ENCODE measurements at places on chromosomes 2 and 18.

DNA sequence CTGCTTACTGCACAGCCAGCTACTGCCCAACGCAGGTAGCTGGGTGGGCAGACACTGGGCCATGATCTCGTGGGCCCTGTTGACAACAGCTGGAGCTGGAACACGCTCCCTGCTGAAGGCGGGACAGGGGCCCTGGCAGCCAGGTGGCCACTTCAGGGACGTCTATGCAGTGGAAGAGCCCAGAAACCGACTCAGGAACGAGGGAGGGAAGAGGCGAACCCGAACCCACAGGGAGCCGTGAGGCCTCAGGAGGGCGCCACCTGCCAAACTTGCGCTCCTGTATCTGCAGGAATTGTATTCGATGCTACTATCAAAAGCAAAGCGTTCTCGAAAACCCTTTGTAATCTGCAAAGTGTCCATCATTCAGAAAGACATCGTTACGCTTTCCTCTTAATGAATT, 198.4 kb downstream of the EIPR1 start:
- no peak for DNase-seq

DNA sequence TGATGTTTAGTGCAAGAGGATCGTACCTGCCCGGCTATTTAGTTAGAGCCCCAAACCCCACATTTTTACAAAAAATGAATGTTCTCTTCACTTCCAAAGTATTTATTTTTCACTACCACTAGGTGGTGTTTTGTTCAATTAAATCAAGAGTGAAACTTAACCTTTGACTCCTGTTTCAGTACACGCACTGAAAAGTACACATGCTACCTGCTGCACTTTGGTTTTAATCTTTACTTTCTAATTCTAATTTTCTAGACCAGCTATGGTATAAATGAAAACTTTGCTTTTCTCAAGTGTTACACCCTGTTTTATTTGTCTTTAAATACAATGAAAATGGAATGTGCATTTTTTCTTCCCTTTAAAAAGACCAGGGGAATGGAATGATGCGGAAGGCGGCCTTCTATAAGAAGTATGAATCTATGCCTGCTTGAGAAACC, 31.4 kb upstream of the CHN1 start:
- no peak for DNase-seq

DNA sequence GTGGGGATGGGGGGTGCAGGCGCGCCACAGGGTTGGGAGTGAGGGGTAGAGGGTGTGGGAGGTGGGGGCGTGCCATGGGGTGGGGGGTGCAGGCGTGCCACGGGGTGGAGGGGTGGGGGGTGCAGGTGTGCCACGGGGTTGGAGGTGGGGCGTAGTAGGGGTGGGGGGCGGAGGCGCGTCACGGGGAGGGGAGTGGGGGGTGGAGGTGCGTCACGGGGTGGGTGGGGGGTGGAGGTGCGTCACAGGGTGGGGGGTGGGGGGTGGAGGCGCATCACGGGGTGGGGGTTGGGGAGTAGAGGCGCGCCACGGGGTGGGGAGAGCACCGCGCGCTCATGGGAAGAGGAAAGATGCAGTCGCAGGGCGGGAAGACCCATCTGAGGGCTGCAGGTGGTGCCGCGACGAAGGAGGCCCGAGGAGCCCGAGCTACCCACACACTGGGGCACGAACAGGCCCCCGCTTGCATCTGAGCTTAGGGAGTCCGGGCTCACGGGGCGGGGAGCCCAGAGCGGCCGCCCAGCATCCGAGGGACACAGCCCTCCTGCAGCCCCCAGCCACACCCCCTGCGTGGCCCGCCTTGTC, 37.5 kb downstream of the SNED1 start:
- DNase-seq = peak; percentile 39

DNA sequence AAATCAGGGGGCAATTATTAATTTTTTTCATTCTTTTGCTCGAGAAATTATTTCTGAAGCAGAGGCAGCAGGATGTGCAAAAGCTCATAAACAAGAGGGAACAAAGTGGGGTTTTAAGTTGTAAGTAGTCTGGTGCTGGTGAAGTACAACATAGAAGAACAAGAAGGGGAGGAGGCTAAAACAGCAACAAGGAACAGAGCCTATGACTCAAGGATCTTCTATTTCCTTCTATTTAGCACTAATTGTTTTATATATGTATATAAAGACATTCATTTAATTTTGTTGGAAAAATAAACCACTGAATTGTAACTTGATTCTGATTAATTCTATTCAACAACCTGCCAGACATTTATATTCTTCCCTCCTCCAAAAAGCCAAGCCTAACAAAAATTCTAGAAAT, 35.0 kb downstream of the YES1 start:
- DNase-seq = no peak

DNA sequence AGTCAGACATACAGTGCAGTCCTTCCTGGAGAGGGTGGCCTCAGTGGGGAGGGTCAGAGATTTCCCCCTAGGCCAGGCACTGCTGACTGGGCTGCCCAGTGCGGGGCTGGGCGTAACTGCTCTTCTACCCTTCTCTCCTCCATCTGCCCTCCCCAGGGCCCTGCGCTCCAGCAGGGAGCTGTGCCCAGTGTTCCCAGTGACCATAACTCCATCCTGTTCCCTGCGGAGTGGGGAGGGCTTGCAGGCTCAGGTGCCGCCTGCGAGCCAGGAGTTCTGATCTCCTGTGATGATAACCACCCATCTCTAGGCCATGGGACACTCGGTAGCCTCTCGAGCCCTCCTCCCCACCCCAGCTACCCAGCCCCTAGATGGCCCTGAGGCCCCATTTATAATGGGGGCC, 107.6 kb downstream of the SMAD7 start:
- DNase-seq = no peak

DNA sequence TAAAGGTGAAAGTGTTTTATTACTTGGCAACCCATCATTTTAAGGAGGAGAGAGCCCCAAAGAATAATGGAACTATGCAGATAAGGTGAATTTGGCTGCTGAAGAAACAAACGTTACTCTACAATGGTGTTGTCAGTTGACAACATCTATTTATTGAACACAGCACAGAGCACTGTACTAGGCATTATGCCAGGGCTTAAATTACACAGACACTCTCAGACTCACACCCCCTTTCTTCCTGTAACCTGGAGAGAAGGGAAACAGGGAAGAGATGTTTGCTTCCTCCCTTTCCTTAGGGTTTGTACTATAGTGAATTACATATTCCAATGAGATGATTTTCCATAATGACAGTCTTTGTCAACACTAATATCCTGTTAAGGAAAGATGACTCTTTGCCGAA, 94.0 kb upstream of the ATP5MC3 start:
- DNase-seq = no peak

GRCh38 chr2:116467243-116467642, 1347.2 kb upstream of the DDX18 start:
- DNase-seq = no peak

- DNase-seq = no peak
These were observed 899.7 kb upstream of the VRK2 start for GRCh38 chr2:57146951-57147350.

- DNase-seq = no peak
These were observed 175.3 kb upstream of the THUMPD2 start for GRCh38 chr2:39954346-39954745.

DNA sequence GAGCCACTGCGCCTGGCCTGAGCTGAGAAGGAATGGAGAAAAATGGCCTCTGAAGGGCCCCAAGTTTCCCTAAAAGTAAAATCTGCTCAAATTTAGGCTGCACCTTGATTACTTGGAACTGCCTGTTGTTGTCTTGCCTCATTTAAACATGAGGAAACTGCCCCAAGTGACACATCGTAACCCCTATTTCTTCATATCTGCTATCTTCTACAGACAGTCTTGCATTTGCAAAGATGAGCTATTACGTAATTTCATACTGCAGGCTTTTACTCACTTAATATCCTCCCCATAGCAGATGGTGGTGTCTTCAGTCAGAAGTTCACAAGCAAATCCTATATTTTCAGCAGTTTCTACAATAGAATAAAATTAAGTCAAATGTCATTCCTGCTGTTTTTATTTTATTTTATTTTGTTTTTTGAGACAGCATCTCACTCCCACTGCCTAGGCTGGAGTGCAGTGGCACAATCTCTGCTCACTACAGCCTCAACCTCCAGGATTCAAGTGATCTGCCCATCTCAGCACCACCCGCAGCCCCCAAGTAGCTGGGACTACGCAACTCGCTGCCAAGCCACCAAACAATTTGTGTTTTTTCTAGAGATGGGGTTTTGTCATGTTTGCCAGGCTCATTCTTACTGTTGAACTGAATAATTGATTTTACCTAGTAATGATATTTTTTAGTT, 45.3 kb upstream of the NARS1 start:
- no peak for DNase-seq

DNA sequence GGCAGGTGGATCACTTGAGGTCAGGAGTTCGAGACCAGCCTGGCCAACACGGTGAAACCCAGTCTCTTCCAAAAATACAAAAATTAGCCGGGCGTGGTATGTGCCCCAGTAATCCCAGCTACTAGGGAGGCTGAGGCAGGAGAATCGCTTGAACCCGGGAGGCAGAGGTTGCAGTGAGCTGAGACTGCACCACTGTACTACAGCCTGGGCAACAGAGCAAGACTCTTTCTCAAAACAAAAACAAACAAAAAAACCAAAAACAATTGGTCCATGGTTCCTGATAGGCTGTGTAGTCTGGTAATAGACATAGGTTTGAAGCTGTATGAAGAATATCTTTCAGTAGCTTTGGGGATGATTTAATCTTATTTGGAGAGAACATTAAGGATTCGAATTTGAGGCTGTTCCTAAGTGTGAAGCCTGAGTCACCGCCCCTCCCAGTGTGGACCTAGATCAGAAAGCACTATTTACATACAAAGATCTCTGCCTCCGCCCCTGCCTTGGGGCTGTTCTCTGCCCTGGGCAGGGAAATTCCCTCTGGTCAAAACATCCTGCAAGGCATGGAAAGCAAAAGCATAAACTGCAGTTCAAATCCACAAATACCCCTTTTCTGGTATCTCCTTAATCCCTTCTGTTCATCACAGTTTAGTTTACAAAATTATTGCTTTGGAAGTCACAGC, 52.8 kb upstream of the PMAIP1 start:
- DNase-seq = no peak

DNA sequence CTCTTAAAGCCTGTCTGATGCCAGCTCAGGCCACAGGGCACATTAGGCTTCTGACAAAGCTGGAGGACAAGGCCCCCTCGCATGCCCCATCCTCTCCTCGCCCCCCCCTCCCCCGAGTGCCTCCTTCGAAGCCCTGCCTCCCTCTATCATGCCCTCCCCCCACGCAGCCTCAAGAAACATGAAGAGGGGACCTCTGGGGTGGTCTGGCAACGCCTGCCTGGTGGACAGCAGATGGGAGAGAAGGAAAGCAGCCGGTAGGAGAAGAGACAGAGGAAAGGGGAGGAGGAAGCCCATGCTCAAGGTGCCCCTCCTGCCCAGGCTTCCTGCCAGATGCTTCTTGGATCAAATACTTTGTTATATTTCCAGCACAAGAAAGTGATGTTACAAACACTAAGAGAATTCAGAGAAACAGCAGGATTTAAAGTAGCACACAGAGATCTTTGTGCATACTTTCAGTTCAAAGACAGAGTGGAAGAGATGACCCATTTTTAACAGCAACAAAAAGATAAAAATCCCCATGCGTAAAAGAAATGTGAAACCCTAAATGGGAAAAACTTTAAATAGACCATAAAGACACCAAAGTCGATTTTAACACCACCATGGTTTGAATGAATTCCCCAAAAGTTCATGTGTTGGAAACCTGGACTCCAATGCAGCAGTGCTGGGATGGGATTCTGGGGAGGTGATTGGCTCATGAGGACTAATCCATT, 19.0 kb downstream of the BOK start:
- no peak for DNase-seq

DNA sequence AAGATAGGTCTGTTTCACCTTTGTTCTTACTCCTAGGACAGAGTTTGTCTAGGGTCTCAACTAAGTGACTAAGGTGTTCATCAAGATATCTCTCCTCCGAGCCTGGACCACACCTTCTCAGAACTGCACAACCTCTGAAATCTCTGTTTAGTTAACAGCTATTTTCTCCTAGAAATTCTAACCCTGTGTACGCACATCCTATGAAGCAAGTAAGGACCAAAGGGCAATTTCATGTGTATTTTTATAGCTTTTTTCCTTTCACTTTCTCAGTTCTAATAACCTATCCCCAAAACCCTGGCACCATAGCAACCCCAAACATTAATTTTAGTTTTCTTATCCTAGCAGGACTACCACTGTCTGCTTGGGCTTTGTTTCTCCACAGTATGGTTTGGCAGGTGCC, 59.1 kb downstream of the PTPN4 start:
- no peak for DNase-seq

GRCh38 chr18:13276530-13277520, 58.3 kb downstream of the LDLRAD4 start:
- peak; percentile 65 for DNase-seq

GRCh38 chr2:7860693-7861092, 821.2 kb upstream of the ID2 start:
- DNase-seq = no peak

- DNase-seq = no peak
These were observed 566.0 kb downstream of the EPHA4 start for GRCh38 chr2:221006084-221006483.

- no peak for DNase-seq
These were observed 231.6 kb upstream of the SMAD2 start for GRCh38 chr18:48161911-48162698.

- no peak for DNase-seq
These were observed 236.8 kb downstream of the GRB14 start for GRCh38 chr2:164384434-164384833.

DNA sequence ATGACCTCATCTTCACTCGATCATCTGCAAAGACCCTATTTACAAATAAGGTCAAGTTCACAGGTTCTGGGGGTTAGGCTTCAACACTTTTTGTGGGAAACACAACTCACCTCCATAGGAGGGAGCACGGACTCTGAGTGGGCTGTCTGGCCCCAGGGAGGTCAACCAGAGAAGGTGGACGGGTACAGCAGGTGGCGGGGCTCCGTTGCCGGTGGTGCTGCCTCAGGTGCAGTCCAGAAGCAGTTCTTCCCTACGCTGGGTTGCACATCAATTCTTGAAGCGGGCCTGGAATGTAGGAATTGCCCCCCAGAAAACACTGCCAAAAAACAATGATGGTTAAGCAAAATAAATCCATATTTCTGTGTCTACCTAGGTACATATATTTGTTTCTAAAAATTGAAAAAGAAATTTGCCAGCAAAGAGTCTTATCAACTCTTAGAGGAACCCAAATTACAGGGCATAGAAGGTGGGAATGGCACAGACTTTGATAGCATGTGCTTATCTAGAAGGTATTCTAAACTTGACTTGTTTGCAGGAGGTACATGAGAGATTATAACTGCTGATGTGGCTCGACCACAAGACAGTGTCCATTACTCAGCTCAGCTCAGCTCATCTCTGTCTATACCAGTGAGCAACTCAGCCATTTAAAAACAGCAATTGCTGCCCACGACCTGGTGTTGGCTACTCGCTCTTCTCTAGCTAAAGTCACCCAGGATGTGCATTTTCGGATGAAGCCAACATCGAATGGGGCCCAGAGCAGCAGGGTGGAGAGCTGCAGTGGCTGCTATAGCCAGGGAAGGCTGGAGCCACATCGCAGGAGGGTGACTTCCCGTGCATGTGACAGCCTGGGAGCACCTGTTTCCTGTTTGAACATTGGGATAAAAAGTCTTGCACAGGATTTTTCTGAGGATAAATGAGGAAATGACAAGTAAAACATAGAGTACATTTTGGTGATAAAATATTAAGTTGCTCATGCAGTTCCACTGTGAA, 128.7 kb downstream of the RNF144A start:
- DNase-seq = no peak
